ENCODE measurements at places on chromosomes 11 and 22.

DNA sequence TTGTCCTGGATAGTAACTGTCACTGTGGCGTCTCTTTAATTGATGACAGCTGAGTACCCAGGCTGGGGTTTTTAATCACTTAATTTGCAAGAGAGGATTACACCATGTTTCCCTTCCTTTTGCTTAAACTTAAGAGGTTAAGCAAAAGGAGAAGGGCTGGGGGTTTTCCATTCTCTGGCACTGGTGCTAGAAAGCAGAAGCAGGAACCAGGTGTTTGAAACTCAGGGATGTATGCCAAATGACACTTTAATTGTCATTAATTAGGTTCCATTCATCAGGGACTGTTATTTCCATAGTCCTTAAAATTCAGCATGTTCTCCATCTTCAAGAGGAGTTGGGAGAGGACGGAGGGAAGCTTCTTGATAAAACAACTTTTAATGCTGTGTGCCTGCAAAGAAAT, 746.2 kb downstream of the NELL1 start:
- no peak for DNase-seq

DNA sequence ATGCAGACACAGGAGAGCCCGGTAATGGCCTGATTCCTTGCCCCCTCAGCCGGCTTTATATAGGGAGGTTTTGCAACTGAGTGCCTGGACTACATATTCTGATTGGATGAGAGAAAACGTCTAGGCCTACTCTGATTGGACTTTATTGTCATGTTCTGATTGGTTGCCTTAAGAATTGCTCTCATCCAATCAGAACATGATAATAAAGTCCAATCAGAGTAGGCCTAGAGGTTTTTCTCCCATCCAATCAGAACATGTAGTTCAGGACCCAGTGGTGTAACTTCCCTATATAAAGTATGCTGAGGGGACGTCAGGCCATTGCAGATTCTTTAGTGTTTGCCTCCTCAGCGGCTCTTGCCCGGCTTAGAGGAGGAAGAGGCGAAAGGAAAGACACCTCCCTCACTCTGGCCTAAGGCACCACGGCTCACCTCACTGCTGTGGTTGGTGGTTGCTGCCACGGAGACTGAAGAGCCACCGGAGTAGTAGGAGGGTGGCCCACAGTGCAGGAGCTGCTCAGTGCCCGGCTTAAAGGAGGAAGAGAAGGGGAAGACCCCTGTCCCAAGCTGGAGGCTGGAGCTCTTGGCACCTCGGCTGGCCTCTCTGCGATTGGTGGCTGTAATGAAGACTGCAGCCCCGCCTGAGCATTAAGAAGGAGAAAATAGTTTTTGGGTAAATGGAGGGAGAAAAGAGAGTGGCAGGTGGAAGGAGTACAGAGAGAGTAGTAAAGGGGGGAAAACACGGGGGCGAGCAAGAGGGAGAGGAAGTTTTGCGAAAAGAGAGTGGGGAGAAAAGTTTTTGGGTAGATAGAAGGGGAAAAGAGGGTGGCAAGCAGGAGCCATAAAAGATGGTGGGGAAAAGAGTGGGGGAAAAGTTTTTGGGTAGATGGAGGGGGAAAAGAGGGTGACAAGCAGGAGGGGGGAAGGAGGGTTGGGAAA, 116.7 kb upstream of the SERPIND1 start:
- no peak for DNase-seq

DNA sequence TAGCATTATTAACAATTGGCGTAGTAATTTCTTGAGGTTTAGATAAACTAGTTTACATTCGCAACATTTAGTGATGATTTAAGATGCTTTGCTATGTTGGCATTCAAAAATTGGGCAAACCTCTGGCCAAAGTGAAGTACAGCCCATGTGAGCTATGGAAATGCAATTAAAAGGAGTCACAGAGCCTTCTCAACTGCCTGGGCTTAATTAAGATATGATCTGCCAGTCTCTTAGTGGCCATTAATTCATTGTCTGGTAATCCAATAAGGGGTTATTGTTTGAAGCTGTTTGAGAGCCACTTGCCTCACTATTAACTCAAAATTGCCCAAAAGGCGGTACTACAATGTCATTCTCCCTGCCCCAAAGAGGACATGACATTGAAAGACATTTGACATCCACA, 608.9 kb downstream of the NTM start:
- DNase-seq, result no peak

DNA sequence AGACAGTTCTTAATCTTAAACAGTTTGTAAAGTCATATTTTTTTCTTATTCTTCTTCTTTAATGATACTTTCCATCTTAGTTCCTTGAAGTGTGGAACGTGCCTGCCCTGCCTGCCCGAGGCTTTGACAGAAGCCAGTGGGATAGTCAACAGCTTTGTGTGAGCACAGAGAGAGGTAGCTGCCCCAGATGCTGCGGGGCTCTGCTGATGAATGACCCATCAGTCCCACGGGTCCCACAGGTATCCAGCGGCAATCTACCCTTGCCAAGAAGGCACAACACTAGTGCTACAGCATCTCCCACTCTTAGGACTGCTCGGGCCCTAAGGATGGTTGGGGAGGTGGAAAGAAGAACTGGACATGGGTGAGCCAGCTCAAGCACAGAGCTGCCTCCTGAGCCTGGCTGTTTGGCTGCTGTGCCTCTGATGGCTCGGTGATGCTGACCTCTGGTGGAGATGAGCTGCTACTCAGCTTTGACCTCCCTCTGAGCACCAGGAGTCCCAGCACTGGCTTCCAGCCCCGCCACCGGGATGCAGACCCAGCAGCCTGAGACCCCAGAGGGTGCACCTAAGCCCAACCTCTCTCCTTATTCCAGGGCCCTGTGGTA, 11.8 kb upstream of the APLNR start:
- no peak for DNase-seq

DNA sequence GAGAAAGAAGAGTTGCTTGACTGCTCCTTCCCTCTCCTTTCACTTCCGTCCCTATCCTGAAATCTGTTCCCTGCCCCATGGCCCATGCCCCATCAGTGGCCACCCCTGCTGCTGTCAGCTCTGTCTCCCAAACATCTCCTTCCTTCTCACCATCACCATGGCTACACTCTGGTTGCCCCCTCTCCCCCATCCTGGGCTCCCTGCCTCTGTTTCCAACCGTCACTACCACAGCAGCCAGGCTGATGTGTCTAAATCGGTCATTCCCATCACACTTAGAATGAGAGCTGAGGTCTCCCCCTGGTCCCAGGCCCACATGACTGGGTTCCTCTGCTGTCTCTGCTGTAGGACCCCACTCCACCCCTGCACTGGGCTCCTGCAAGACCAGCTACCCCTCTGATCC, 54.6 kb upstream of the EIF3D start:
- DNase-seq, result no peak

DNA sequence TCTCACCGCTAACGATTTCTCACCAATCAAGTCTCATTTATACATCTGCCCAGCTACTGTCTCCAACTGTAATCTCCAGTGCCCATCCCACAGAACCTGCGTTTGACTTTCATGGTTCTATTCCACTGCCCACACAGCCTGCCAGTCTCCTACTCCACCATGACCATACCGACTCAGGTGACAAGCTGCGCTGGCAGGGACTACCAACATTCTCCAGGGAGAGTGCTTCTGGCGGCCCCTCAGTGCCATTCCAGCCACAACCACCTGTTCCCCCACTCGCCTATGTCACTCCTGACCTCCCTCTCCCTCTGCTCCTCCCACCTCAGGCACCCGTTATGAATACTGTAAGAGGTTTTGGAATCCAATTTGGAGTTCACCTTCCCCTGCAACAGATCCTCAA, 108.5 kb upstream of the BID start:
- DNase-seq, result no peak
